ENCODE measurements at places on chromosomes 12 and 14.

DNA sequence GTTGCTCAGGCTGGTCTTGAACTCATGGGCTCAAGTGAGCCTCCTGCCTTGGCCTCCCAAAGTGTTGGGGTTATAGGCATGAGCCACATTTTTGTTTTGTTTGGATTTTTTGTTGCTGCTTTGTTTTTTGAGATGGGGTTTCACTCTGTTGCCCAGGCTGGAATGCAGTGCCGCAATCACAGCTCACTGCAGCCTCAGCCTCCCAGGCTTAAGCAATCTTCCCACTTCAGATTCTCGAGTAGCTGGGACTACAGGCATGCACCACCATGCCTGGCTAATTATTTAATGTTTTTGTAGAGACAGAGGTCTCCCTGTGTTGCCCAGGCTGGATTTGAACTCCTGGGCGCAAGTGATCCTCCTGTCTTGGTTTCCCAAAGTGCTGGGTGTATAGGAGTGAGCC, 5.7 kb upstream of the PLEK2 start:
- no peak for DNase-seq

DNA sequence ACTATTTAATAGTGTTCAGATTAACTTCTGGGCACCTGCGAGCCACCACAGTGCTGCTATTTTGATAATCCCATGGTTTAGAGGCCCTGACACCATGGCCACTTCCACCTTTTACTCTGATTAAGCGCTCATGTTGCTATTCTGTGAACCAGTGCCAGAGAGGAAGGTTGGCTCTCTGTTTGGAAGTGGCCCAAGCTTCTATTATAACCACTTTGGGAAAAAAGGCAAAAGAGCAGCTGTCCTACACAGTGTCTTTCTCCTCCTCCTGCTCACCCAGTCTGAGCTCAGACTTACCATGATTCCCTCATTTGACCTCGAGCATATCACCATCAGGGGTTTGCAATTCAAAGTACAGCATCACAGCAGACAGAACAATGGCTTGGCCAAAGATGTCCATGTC, 23.3 kb downstream of the DYRK2 start:
- no peak for DNase-seq

GRCh38 chr12:45468751-45469615, 253.1 kb downstream of the ANO6 start:
- DNase-seq, result no peak

DNA sequence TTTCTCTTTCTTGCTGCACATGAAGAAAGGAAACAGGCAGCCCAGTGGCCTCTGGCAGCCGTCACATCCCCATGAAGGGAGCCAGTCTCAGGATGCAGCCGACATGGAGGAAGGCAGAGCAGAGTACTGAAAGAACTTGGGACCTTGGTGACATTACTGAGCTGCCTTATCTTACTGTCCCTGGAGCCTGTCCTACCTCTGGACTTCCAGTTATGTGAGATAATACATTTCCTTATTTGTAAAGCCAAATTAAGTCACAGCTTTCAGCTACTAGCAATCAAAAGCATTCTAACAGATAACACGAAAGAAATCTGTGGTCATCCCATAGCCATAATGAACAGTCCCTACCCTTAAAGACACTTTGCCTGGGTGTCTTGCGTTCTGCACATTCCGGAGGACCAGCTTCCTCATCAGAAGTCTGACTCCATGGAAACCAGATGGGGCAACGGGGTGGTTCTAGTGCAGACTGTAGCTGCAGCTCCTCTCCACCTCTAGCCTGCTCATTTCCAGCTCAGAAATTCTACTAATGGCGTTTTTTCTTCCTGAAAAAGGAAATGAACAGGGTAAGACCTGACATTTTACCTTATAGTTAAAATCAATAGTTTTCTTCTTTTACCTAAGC, 7.8 kb upstream of the EGLN3 start:
- no peak for DNase-seq

DNA sequence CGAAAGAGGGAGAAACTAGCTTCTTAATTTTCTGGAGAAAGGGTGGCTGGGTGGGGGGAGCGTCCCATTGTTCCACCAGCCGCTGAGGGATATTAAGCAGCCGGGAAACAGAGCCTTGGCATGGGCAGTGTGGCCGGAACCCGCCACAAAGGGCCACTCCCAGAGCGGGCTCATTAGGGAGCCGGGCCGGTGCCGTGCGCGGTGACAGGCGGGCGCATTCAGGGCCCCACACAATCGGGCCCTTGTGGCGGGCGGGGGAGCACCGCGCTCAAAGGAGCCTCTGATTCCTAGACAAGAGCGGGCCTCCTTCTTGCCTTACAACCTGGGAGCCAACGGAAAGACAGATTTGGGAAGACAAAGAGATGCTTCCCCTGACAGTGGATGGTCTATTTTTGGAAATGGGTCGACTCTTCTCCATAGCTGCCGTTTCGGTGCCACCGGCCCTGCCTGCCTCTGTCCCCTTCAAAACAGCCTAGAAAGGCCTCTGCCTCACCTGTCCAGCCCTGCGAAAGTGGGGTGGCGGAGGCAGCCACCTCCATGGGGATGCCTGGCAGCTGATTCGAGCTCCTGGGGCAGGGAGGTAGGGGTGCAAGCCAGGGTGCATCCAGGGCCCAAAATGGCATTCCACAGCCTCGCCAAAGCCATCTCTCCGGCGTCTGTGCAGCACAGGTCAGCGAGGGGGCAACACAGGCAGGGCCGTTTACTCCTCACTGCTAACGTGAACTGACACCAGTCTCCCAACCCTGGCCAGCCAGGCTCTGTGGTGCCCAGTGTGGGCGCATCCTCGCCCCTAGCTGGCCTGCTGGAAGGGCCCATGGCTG, 10.9 kb downstream of the CCDC85C start:
- no peak for DNase-seq

- DNase-seq, result peak; percentile 23
Observed at GRCh38 chr14:106141242-106142220, 615.1 kb downstream of the TMEM121 start.

GRCh38 chr14:103928011-103928890, at the start of gene TDRD9:
TDRD9 (plus strand) TSS chr14:103928456; CDS start chr14:103928510, 54 bp downstream.
- no peak for DNase-seq

DNA sequence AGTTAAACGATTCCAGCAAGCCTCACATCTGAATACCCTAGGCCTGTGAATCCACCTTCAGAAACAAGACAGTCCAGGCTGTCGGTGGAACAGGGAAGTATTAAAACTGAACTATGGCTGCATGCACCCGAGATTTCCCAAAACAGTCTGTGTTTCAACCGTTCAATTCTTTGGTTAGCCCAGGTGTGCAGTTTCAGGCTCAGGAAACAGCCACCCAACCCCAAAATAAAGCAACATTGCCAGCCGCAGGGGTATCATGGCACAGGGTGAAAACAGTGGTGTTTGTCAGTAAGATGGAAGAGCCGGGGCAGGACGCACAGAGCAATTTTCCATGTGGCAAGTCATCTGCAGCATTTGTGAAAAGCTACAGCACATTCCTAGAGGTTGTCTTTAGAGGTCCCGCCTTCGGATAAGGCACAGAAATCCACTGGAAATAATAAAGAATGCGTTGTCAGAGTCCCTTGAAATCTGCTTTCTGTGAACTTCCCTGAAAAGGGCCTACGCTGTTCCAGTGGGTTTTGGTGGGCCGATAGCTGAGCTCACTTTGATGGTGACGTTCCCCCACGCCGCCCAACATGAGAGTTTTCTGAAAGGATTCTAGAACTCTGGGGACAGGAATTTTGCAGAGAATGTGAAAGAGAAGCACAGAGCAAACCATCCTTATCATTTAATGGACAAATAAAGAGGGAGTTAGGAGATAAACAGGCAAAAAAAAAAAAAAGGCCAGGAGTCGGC, 84.9 kb downstream of the BCL11B start:
- no peak for DNase-seq

DNA sequence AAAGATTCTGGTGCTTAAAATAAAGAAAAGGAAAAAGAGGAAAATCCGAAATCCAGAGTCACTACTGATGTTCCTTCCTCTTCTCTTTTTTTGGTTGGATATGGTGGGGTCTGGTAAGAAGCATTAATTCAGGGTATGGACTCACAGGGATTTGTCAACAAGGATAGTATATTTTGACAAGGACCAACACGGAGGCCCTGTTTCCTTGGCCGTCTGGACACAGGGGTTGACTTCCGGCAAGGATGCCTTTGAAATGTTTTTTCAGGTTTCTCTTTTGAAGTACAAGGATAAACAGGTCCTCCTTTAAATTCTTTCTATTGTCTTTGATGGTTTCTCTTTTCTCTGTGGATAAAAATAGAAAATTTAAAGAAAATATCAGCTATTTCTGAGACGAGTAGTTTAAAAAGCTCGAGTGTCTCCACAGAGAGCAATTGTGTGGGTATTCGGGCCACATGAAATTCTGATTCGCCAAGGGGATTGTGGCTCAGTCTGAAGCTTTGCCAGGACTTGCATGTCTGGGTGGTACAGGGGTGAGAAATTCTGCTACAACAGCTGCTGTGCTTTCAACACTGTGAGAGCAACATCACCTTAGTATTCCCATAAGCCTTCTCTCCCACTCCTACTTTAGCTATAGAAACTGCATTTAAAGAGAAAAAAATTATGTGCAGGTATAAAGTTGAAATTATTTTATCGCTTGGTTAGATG, 88.5 kb upstream of the CSRP2 start:
- no peak for DNase-seq

DNA sequence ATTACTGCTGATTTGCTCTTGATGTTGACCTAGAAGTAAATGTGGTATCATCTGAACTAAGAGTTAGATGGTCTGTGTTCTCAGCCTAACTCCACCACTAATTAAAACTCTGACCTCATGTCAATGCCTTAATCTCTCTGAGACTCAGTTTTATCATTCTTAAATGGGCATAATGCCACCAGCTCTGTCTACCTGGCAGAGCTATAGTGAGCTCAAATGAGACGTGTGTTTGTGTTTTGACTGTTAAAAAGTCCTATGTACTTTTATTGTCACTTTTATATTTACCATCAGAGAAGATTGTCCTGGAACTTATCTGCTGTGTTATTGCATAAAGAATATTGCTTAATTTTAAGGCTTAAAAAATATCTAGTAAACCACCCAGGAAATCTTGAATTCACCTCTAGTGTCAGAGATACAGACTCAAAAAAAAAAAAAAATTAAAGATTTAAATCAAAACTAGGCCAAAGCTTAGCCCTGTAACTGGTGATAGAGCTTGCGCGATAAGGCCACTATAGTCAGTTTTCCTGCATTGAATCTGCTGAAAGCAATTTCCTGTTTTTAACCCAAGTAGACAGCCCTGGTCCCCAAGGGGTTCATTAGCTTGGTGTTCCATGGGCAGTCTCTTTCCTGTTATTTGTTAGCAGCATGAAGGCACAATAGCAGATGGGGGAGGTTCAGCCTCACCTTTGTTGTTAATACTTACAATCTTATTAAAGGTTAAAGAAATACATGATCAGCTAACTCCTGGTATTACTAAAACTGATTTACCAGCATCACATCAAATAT, 261.8 kb downstream of the ATP23 start:
- no peak for DNase-seq

DNA sequence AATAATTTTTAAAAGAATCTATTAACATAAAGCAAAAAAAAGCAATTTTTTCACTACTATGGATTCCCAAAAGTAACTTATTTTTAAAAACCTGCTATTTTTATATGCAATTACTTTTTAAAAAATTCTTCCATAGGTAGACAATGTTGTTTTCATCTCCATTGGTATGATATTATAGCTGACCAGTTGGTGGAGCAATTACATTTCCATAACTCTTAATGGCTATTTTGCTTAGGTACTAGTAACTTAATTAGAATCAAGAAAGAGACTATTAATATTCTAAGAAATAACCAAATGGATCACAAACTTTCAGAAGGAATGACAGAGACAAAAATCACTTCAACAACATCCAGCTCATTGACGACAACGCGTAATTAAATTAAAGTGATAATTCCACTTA, 64.7 kb upstream of the PTCSC3 start:
- DNase-seq, result no peak

GRCh38 chr14:24378981-24379906, 11.3 kb downstream of the NFATC4 start:
- no peak for DNase-seq

GRCh38 chr12:76270657-76271358, 77.4 kb downstream of the BBS10 start:
- DNase-seq, result no peak

- no peak for DNase-seq
Observed at GRCh38 chr12:108327621-108328344, 11.3 kb downstream of the CMKLR1 start.

- no peak for DNase-seq
Observed at GRCh38 chr12:13233830-13234641, 37.5 kb downstream of the EMP1 start.

- no peak for DNase-seq
Observed at GRCh38 chr12:50057000-50057841, at the start of gene ASIC1. ASIC1 (plus strand) TSS chr12:50057596; CDS start chr12:50058767, 1,171 bp downstream.

GRCh38 chr12:95390192-95390591, 83.8 kb upstream of the METAP2 start:
- no peak for DNase-seq

- DNase-seq, result no peak
Observed at GRCh38 chr14:58850011-58850410, 212.2 kb downstream of the DACT1 start.

DNA sequence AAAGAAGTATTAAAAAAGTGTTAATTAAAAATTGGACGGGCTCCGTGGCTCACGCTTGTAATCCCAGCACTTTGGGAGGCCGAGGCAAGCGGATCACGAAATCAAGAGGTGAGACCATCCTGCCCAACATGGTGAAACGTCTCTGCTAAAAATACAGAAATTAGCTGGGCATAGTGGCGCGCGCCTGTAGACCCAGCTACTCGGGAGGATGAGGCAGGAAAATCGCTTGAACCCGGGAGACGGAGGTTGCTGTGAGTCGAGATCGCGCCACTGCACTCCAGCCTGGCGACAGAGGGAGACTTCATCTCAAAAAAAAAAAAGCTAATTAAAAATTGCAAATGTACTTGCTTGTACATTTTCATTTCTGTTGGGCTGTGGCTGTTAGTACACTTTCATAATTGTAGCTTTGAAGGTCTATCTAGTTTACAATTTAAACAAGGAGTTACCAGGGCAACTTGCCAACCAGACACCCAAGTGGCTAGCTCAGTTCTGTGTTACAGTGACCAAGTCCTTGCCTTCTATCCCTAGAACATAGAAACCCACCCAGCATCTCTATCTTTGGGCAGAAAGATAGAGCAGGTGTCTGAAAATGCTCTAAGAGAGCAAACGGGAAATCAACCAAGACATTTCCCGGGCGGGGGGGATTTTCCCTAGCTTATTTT, 1.2 kb downstream of the COA8 start:
- DNase-seq, result no peak

DNA sequence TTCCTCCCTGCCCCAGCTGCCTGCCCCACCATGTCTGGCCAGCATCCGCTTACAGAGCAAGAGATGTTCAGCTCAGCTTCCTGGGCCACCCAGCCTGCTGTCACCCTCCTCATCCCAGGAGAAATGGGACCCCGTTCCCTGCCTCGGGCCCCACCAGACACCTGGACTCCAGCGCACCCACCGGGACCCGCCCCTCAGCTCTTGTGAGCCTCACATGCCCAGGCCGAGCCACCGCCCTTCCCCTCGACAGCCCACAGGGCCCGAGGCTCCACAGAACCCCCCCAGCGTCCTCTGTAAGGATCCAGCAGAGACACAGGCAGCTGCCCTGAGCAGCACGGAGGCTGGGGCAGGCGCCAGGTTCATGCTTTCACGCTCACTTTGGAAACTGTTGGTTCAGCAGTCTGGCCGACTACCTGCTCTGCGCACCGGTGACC, 18.4 kb upstream of the C14orf180 start:
- DNase-seq, result no peak

GRCh38 chr14:22448035-22448904, 140.8 kb downstream of the DAD1 start:
- no peak for DNase-seq
